ENCODE measurements at places on chromosomes 11 and 22.

DNA sequence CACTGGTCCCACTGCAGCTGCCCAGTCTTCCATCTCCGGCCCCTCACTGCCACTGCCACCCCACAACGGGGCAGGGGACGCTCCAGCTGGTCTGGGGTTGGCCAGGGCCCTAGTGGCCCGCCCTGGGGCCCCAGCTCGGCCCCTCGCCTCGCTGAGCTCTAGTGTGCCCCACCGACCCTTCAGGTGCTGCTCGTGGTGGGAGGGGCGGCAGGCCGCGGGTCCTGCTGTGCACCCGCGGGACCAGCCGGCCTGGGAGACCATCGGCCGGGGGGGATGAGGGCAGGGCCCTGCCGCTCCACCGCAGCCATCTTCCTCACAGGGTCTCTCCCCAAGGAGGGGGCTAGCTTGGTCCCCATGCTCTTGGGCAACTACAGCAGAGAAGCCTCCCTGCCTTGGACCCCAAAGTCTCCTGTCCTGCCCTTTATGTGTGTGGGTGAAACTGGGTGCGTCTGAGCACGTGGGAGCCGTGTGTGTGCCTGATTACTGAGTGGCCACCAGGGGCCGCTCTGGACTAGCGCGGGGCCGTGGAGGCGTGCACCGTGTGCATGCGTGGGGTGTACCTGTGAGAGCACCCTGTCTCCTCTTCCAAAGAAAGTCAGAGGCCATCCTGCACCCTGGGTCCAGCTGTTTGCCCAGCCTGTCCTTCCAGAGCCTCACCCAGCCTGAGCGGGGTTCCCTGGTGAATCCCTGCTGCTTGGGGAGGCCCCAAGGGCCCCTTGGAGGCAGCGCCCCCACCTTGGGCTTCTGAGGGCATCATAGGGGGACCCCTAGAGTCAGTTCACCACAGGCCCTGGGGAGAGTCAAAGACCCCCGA is 6.0 kb upstream of the ACR start:
- DNase-seq = no peak

GRCh38 chr22:29269230-29269604 is 1.1 kb downstream of the EWSR1 start:
- DNase-seq = no peak

DNA sequence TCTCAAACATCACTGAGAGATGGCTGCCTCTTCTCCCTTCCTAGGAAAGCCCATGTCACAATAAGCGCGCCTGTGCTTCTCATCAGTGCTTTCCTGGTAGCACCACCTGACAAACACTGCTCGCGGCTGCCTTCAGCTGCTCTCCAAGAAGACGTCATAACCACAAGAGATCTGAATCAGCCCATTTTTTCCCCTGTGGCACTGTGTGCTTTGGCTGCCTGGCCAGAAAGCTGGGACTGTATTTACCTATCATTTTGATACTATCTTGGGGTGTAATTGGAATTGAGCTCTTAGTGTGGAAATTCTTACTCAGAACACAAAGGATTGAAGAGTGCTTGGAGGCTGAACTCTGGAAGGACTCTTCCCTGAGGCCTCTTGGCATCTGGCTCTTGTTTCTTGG is 50.3 kb upstream of the EHF start:
- no peak for DNase-seq

GRCh38 chr11:19869946-19870589 is 157.4 kb downstream of the NAV2 start:
- no peak for DNase-seq
